Pancreas (tissue), 10 donors: ENCODE measurements at places on chromosomes 3 and 15. TPM values are rescaled to one million over a fixed set of nuclear protein-coding genes. Genes with fewer than 3 reads are reported as not detected.

The RAB27A gene
- 6.4 TPM for polyA plus RNA-seq

The ALPK3 gene
- 13.0 TPM for polyA plus RNA-seq

The ZIC1 gene
- polyA plus RNA-seq, result not detected

The MST1R gene
- polyA plus RNA-seq, result 9.6 TPM

The LRRC34 gene
- 1.1 TPM for polyA plus RNA-seq

The SLCO2A1 gene
- 7.2 TPM for polyA plus RNA-seq

The CNBP gene
- 258 TPM for polyA plus RNA-seq

The NANOGP8 gene
- polyA plus RNA-seq, result 0.80 TPM

The WNT5A gene
- polyA plus RNA-seq, result 1.3 TPM

The PLCH1 gene
- 2.3 TPM for polyA plus RNA-seq

The CPNE9 gene
- 0.19 TPM for polyA plus RNA-seq

The CA12 gene
- polyA plus RNA-seq, result 7.5 TPM

The FAM107A gene
- polyA plus RNA-seq, result 6.9 TPM

The MUC20 gene
- 30.4 TPM for polyA plus RNA-seq

The KBTBD13 gene
- polyA plus RNA-seq, result not detected

The RBMS3 gene
- polyA plus RNA-seq, result 4.0 TPM

The USP13 gene
- polyA plus RNA-seq, result 2.3 TPM

The PIK3CA gene
- polyA plus RNA-seq, result 1.6 TPM

The NRG4 gene
- 8.9 TPM for polyA plus RNA-seq

The RTP3 gene
- polyA plus RNA-seq, result not detected

The SUSD5 gene
- 0.54 TPM for polyA plus RNA-seq

The IL12A gene
- polyA plus RNA-seq, result 1.4 TPM
